ENCODE measurements at places on chromosomes 12 and 14.

GRCh38 chr14:102668291-102668873 lies 75.9 kb downstream of the RCOR1 start:
- DNase-seq: no peak

DNA sequence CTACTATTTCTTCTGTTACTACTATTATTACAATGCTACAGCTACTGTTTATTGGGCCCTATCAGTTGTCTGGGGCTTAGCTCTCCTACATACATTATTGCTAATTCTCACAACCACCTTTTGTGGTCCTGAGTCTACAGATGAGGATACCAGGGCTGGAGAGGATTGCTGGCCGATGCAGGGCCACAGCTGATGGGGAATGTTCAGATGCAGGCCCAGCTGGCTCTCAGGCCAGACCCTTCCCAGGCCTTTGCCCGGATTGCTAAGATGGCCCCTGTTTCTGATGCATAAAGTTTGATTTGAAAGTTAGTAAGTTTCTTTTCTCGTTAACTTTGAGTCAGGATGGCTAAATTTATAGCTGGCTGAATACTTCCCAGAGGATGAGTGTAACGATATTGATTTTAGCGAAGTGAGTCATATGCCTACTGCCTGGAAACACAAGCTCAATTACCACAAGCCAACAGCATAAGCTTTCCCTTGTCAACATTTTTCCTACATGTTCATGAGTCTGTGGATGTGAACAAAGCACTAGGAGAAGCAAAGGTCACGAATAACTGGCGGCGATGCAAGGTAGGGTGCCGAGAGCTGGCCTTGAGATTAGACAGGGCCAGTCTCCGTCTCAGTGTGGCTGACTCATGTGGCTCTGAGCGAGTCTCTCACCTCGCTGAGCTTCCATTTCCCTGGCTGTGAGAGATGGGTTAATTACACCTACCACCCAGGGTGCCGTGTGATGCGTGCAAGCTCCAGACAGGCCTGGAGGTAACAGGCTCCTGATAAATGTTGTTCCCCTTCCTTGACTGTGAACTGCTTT lies 111.0 kb downstream of the BEGAIN start:
- no peak for DNase-seq

DNA sequence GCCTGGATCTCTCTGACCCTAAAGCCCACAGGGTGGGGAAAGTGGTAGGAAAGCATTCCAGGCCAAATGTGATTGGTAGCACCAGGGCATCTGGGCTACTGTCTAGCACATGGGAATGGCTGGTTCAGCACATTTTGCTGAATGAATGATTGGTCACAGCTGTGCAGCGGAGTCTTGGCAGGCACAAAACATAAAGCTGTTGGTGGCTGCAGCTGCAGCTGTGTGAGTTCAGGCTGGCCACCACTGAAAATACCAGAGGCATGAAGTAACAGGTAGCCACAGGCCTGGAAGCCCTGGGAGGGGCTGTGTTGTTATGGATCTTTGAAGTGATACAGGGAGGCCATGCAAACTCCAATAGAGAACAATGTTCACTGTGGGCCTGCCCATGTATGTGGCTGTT lies 72.7 kb downstream of the MYRFL start:
- no peak for DNase-seq

DNA sequence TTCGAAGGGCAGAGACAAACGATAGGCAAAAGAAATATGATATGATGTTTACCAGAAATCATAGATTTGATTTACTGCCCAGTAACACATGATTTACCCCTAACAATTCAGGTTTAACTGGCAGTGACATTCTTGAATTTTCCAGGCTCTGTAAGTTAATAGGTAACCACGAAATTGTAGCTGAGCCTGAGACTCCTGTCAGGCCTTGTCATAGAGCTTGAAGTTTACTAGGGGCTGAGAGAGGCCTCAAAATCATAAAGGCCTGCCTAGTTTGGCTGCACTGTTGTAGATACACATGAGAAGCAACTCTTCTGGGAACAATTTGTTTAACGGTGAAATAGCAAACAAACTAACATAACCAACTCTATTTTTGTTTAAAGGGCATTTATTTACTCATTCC lies 3.3 kb downstream of the ERP27 start:
- no peak for DNase-seq

GRCh38 chr14:92619671-92620456 lies 106.3 kb downstream of the RIN3 start:
- DNase-seq: no peak

DNA sequence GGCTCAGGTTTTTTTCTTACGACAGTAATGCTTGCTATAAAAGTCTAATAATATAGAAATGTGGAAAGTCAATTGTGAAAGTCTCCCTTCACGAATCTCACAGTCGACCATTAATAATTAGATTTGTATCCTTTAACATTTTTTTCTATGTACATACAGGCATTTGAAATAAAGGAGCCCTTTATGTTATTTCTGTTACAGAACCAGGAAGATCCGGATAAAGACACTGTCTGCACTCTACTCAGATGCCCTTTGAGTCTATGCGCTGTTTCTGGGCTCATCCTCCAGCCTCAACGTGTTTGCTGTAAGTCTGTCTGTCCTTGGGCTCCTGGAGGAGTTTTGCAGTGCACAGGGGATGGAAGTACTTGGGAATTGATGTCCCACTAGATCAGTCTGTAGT lies 212.2 kb upstream of the ATP2B1 start:
- no peak for DNase-seq

DNA sequence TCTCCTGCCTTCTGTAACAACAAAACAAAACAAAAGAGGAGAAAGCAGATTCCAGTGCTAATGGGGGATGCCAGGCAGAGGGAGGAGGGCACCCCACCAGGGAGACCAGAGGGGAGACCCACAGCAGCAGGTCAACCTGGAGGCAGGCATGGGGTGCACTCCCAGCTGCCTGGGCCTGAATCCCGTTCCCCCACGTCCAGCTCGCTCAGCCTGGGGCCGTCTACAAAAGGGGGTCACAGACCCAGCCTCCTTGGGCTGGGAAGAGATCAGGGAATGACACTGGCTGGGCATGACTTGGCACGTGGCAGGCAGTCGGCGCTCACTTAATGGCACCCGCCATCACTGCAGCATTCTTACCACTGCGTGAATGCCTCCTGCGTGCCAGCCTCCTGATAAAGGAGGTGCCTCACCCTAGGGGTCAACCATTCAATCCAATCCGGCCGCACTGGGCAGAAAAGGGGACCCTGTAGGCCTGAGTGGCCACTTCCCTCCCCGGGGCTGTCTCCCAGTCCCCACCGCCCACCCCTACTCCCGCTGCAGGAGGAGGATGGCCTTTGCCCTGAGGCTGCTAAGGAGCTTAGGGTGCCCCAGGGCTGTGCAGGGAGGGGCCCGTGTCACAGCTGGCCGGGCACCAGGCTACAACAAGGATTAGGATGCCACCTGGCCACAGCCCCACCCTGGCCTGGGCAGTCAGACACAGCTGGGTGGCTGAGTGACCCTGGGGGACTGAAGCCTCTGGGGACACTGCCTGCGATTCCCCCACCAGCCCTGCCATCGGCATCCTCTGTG lies 87.5 kb downstream of the NCOR2 start:
- DNase-seq: no peak

GRCh38 chr14:67643713-67644112 lies 24.0 kb downstream of the ARG2 start:
- no peak for DNase-seq

GRCh38 chr14:103526914-103527248 lies 2.1 kb upstream of the TRMT61A start:
- DNase-seq: no peak

DNA sequence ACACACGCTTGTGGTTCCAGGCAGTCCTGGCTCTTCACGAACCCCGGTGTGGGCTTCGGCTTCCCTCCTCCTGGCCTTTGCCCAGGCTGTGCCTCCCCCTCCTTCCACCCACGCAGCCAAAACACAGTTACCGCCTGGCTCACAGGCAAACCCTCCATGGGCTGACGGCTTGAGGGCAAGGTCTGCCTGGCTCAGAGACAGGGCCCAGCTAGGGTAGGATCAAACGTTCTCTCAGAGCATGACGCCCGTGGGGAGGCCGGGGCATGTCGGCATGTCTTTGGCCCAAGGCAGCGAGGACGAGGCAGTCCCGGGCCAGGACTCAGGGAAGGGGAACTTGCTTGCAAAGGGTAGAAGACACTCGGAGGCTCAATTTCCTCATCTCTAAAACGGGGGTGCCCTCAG lies 2.1 kb downstream of the SLC25A47 start:
- no peak for DNase-seq

- DNase-seq: no peak
Measured at GRCh38 chr12:95943330-95943842, at the start of gene AMDHD1. Gene AMDHD1 (plus strand): TSS chr12:95943331. CDS start chr12:95943399, 68 bp downstream.

DNA sequence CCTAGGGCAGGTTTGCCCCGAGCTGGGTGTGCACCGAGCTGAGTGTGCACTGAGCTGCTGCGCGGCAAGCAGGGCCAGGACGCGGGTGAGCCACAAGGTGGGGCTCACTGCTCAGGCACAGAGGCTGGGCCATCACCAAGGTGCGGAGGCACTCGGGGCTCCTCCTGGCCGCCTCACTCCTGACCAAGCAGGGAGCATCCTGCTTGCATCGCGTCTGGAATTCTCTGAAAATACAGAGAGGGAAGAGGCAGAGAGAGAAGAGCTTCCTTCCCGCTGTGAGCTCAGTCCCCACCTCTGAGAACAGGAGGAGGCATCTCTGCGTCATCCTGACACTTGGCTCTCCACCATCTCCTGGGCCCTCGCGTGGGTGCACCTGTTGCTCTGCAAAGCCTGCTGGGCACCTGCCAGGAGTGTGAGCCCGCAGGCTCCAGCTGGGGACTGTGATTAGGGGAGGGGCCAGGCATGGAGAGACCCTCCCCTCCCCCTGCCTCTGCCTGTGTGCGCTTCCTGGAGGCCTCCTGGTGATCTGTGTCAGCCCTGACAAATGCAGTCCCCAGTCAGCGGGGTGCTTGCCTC lies 116.3 kb downstream of the GLT1D1 start:
- DNase-seq: peak; percentile 98

DNA sequence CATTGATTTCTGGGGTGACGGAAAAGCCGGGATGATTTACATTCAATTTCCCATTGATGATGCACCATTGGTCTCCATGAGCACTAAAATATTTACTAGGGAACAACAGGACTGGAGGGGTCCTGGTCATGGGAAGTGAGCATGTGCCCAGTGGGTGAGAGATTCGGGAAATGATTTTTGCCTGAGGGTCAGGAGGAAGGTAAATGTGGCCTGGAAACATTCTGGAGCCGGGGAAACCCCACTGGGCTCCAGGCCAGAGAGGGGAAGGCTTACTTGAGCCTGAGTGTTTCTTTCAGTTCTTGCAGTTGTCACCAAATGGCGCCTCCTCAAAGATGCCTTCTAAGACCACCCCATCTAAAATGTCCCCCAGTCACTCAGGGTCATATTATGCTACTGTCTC lies 532.3 kb upstream of the TBX3 start:
- no peak for DNase-seq

GRCh38 chr12:47164724-47165439 lies 85.1 kb upstream of the AMIGO2 start:
- DNase-seq: no peak

GRCh38 chr12:97940629-97941028 lies 478.0 kb downstream of the RMST start:
- DNase-seq: no peak

GRCh38 chr14:22381408-22381760 lies 207.6 kb downstream of the DAD1 start:
- no peak for DNase-seq

DNA sequence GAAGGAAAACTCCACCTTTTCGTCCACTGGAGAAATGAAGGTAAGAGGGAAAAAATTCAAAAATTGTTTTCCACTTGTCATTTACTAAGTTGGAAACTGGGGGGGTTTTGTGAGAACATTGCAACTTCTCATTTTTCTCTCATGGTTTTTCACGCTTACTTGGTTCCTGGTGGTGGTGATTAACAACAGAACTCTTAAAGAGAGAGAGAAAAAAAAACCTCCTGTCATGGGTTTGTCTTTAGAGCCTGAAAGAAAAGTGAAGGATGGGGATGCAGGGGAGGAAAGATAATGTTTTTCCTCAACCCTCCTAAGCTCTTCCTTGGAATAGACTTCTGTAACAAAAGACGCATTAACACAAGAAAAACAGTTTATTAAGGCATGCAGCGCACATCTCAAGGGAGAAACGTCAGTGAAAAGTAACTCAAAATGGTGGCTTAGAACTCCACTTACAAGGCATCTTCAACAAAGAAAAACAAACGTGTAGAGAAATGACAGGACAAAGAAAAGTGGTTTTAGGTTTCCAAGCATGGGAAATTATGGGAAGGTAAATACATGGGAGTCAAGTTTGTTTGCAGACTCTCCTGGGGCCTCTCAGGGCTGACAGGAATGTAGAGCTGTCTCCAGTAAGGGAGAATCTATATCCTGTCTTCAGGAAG lies 81.9 kb upstream of the ATF7IP start:
- peak; percentile 46 for DNase-seq
